NCI-H2171 (cell line): ENCODE measurements at places on chromosomes 2 and 18.

DNA sequence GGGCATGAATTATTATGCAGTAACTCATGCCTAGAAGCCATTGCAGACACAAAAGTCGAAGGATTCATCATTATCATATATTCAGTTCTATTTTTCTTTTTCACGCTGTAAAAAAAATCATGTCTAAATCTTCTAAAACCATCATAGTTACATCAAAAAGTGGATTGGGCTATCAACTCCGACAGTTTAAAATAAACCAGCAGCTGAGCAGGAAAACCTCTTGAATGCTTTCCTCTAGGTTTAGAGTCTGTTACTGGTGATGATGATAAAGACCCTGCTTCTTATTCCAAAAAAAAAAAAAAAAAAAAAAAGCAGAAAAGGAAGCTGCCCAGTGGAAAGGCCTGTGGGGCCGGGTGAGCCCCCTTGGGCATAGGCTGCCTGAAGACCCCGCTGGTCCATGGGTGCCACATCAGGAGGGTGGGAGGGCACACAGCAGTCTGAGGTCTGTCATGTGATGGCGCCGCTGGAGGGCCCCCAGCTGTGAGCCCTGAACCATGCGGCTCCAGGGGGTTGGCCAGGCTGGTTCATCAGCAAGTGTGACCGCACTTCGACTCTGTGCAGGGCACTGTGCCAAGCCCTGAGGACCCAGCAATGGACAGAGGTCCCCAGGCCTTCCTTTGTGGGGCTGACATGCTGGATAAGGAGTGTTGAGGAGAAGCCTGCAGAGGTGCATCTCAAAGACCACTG lies 199.6 kb downstream of the EIPR1 start:
- DNase-seq = no peak

GRCh38 chr2:14557111-14557510 lies 75.4 kb upstream of the LRATD1 start:
- no peak for DNase-seq

DNA sequence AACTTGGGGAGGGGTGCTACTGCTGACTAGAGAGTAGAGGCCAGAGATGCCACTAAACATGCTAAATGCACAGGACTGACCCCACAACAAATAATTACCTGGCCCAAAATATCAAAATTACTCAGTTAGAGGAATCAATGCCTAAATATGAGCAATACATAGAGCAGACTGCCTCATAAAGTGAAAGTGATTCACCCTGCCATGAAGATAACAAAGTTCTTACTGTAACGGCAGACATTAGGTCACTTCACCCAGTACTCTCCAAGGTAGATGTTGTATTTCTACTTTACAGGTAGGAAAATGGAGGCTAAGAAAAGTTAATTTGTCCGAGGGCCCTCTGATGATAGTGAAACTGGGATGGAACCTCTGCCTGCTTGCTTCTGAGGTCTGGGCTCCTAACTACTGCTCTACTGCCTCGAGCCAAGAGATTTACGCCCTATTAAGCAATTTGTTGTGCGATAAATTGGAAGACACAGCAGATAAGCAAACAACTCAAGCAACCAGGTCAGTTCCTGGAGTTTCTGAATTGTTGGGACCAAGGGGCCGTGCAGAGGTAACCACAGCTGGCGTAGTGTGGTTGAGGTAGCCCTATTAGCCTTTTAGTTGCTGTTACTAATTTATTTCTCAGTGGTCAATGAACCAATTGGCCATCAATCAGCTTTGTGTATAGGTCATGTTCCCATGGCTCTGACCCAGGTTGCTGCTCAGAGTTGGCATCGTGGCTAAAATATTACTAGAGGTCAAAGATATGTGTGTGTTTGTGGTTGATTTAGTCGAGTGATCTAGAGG lies 4.8 kb downstream of the DHRS9 start:
- DNase-seq = no peak

GRCh38 chr2:100581277-100581612 lies 18.5 kb downstream of the PDCL3 start:
- DNase-seq = no peak

- DNase-seq = no peak
Measured at GRCh38 chr2:19312949-19313348, 45.5 kb downstream of the OSR1 start.

DNA sequence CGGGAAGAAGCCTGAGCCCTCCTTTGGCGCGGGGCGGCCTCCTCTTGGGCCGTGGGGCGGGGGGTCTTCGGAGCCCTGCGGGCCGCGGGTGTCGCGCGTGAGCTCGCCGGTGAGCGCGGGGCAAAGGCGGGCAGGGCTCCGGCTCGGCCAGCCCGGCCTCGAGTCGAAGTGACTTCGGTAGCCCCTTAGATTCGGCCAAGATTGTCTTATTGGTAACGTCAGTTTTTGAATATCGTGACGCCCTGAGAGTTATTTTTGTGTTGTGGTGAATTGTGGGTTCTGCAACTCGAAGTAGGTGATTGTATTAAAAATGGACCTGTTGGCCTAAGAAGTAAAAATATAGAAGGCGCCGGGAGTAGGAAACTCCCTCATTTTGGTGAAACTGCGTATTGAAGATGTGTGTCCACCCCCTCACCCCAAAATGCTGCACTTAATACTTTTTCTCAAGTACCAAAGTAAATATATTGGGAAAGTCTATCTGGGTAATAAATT lies 669 bp downstream of the MARCHF7 start:
- peak; percentile 50 for DNase-seq

GRCh38 chr2:238422285-238422684 lies 4.4 kb upstream of the ASB1 start:
- DNase-seq = no peak

GRCh38 chr2:213806125-213806726 lies 522.0 kb downstream of the SPAG16 start:
- DNase-seq = peak; percentile 29

DNA sequence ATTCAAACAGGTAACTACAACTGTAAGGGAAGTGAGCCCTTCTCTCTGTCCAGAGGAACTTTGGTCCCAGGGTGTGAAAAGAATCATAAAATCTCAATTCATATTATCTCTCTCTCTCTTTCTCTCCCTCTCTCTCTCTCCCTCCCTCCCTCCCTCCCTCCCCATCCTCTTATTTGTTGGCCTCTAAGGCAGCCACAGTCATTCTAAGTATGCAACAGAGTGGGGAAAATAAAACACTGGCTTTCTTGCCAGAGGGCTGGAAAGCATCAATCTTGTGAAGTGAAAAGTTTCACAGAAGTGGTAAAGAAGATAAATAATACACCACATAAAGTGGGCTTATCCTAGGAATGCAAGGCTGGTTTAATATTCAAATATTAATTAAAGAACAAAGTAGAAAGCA lies 95.6 kb upstream of the KCNH7 start:
- no peak for DNase-seq

DNA sequence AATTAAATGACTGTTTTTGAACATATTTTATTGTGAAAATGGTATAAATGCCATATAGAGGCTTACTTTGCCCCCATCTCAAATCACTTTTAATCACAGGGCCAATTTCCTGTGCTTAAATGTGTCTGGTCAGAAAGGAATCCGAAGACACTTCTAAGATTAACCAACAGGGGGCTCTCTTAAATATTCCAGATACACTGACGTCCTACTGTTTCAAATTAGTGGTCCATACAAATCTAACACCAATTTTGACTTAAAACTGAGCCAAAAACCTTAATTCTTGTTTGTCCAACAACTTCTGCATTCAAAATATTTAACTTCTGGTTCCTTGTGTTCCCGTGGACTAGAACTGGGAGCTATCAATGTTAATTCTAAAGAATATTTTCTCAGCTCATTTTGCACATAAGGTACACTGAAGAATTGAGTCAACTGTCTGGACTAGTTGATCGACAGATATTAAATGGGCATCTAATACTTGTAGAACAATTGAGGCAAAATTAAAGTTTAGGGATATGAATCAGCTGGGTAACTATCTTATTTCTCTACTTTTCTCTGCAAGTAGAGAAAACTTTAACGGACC lies 557.5 kb downstream of the ARHGAP15 start:
- no peak for DNase-seq

DNA sequence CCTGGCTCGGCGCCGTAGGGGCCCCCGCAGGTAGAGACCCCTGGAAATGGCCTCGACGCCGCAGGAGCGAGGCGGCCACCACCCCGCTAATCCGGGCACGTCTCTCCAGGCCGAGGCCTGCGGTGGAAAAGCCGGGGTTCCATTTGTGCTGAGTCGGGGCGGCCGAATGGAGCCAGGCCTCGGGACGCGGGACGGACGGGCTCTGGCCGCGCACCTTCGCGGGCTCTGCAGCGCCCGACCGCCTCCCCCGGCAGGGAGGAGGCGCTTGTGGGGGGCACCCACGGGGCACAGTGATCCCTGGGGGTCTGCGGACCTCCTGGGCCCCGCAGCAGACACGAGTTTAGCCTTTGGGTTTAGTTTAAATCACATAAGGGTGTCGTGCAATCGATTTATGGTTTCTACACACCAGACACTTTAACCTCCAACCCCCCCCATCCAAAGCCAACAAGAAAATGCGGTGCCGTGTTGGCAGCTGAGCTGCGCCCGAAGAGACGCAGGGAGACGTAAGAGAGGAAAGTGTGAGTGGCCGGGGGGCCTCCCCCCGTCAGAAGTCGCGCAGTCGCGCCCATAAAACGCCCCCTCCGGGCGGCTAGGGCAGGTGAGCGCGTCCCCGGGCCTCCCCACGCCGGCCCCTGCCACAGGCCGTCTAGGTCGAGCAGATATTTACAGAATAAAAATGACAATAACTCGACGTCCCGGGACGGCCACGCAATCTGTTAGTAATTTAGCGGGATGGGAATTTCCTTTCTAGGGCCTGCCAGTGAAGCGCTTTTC lies 1.0 kb upstream of the NFATC1 start:
- no peak for DNase-seq

GRCh38 chr2:137870682-137871081 lies 93.6 kb upstream of the HNMT start:
- DNase-seq = no peak

DNA sequence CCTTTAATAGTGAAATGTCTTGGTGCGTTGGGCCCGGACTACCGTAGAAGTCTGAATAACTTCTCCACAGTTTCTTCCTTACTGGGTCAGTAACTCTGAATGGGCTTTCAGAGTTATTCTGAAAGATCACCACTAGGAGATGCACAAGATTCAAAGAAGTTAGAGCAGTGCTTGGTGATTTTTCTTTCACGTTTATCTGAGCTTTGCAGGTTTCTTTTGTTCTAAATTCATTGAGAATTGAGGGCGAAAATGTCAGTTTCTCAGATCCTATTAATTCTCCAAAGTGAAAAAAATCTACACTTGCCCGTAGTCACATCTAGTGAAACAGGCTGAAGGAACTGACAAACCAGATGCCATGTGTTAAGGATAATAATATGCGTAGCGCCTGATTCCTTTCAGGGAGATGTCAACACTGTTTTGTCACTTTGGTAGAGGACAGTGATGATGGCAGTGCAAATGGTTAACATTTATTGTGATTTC lies 70.1 kb downstream of the QPCT start:
- DNase-seq = peak; percentile 21

GRCh38 chr2:171150694-171151285 lies 9.9 kb downstream of the TLK1 start:
- DNase-seq = no peak
